Kidney epithelial cell (primary cell): ENCODE measurements at places on chromosomes 16 and 17.

- DNase-seq, result no peak
Observed at GRCh38 chr17:78132084-78132676, 1.6 kb downstream of the TMC8 start.

- DNase-seq, result no peak
Observed at GRCh38 chr17:36092230-36092629, 2.3 kb upstream of the CCL3 start.

- no peak for DNase-seq
Observed at GRCh38 chr17:1561420-1562175, 994 bp downstream of the PITPNA start.

DNA sequence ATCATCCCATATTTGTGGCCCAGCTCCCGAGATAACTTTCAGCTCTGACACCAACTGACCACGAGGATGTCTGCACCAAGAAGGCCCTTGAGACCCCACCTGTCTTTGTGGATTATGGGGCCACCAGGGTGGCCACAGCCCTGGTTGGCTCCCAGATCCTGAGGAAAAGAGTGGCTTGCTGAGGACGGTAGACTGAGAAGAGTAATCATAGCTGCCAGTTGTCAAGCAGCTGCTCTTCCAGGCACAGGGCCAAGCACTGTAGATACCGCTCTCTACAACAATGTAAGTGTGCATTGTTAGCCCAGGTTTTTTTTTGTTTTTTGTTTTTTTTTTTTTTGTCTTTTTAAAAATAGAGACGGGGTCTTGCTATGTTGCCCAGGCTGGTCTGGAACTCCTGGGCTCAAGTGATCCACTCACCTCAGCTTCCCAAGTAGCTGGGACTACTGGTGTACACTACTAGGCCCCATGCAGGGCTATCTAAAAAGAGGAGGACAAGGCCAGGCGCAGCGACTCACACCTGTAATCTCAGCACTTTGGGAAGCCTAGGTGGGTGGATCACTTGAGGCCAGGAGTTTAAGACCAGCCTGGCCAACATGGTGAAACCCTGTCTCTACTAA, 9.6 kb downstream of the ZNF205 start:
- no peak for DNase-seq

DNA sequence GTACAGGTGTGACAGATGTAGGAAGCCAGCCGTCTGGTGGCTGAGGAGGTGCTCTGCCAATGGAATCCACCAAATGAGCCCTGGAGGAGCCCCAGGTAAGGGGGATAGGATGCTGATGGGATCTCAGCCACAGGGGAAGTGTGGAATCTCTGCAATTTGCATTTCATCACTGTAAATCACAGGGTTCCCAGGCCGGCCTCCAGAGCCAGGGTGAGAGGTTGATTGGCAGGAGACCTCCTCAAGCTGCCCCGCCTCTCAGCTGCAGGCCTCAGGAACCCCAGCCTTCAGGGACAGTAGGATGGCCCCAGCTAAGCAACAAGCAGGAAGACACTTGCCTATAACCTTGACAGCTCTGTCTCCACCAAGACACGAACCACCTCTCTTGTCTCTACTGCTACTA, 39.4 kb downstream of the RTN4RL1 start:
- no peak for DNase-seq

DNA sequence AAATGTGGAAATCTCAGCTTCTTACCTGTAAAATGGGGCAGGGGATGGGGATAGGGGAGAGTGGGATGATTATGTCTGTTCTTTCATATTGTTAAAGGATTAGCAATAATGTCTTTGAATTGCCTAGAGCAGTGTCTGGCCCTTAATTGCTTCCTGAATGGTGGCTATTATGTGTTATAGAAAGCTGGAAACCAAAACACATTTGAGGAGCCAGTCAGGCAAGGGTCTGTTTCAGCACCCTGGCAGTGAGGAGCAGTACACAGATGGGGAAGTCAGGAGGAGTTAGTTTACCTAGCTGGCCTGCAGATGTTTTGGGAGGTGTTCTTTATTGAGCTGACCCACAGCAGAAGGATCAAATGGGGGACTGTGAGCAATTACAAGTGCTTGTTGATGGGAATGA, 63.0 kb downstream of the NUP93 start:
- DNase-seq, result no peak

DNA sequence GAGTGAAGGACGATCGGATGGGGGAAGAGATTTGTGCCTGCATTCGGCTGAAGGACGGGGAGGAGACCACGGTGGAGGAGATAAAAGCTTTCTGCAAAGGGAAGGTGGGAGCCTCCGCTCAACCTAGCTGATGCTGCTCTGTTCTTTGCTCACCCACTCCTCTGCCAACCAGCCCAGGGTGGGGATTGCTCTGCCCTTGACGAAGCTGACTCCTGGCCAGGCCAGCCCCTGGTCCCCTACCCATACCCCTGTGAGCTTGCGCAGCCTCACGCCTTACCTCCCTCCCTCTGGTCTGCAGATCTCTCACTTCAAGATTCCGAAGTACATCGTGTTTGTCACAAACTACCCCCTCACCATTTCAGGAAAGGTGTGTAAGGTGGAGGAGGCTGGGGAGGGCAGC, 4.8 kb upstream of the RSAD1 start:
- no peak for DNase-seq

- DNase-seq, result no peak
Observed at GRCh38 chr16:66127459-66128370, 238.8 kb upstream of the CDH5 start.
